ENCODE measurements at places on chromosomes 5 and 9.

DNA sequence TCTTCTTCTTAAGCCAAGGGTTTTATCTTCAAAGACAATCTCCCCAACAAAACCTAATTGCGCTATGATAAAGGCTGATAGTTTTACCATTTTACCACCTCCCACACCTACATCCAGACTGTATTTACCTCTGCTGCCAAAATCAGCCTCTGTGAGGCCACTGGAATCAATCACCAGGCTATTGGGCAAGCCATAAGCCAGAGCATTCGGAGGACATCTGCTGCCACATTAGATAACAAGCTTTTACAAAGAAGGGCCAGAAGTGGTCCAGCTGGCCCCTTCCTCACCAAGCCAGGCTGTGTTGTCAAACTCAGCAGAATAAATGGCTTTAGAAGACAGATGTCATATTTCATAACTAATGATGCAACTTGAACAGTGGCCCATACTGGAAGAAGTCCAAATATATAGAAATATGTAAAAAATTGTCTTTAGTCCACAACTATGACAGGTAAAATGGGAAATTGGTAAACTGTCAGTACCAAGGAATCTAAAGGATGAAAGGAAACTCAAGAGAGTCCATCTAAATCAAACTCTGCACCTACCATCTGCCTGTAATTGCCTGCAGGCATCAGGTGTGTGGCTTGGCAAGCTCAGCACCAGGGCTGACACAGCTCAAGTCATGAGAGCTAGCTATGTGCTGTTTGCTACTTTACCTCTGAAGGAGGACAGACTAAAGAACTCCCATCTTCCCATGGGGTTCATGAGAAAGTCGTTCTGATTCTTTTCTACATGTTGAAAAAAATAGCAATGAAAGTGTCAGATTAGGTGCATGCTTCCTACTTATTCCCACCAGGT lies 16.1 kb downstream of the SLC45A2 start:
- no peak for DNase-seq

GRCh38 chr5:139204196-139204595 lies 6.0 kb upstream of the SIL1 start:
- DNase-seq = no peak

DNA sequence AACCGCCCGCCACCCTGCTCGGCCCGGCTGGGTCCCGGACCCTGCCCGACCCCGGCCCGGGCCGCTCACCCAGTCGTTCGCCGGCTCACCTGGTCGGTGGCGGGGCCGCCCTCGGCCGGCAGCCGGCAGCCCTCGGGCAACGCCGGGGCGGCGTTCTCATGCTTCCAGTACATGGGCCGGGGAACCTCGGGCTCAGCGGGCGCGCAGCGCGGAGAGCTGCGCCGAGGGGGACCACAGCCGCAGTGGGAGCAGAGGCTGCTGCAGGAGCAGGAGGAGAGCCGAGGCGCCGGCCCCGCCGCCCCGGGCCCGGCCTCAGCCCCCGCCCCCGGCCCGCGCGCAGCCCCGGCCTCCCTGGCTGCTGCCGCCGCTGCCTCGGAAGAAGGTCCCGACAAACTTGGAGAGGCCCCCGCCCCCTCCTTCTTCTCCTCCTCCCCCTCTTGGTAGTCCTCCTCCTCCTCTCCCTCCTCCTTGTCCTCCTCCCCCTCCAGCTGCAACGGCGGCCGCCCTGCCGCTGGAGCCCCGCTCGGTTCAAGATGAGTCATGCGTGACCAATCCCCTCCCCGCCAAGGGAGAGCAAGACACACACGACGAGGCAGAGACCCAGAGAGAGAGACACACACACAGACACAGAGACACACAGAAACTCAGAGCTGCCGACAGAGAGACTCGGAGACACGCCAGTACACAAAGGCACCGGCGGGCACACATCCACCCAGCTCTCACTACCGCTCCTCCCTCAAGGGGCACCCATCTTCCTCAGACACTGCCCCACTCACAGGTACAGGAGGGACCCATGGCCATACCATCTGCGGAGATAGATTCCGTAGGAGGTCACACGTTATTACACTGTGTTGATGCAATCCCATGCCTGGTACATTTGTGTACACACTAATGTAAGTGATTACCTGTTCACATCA lies at the start of gene LHX6:
Gene LHX6, minus strand, starts transcription at position 390 of the 917 bp plus-strand sequence. Its CDS starts 217 bp downstream, at position 173.
- DNase-seq = no peak

GRCh38 chr5:72363166-72363802 lies 43.1 kb downstream of the PTCD2 start:
- DNase-seq = peak; percentile 46

- no peak for DNase-seq
Measured at GRCh38 chr9:122338994-122339393, 31.8 kb upstream of the PTGS1 start.

Measured in RKO (cell line).